ENCODE measurements at places on chromosomes 12 and 14.

- no peak for DNase-seq
Observed at GRCh38 chr12:29164477-29165393, 15.7 kb downstream of the FAR2 start.

DNA sequence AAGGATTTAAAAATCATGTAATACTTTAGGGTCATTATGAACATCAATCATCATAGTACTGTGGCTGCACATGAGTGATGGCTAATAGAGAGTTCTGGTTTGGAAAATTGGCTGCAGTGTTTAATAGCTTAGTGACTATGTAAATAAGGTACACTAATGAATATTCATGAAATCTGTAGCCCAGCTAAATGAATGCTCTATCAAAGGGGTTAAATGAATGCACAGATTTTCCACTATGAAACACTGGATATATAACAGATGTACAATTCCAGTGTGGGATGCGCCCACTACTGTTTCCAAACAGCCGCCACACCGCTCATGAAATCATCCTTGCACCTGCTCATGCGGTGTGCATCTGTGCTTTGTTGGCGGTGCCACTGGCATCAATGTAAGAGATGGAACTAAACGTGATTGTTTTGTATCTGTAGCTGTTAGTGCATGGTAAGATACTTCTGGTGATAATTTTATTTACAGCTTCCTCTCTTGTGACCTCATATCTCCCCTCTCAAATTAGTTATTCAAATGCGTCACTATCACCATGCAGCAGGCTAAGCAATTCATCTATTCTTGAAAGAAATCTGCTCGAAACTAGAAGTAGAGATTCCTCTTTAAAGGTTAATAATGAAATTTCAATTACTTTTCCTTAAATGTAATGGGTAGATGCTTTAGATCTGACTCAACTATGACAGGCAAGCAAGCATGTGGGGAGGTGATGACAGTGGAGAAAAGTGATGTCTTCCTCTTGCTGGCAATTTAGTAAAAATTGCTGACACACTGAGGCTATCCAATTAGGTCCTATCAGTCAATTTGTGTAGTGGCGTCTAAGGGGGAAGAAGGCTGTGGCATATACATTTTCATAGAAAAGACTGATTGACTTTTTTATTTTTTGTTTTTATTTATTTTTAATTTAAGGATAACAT is 433.6 kb downstream of the AEBP2 start:
- no peak for DNase-seq

- no peak for DNase-seq
Observed at GRCh38 chr12:112482733-112483132, 64.0 kb downstream of the PTPN11 start.

DNA sequence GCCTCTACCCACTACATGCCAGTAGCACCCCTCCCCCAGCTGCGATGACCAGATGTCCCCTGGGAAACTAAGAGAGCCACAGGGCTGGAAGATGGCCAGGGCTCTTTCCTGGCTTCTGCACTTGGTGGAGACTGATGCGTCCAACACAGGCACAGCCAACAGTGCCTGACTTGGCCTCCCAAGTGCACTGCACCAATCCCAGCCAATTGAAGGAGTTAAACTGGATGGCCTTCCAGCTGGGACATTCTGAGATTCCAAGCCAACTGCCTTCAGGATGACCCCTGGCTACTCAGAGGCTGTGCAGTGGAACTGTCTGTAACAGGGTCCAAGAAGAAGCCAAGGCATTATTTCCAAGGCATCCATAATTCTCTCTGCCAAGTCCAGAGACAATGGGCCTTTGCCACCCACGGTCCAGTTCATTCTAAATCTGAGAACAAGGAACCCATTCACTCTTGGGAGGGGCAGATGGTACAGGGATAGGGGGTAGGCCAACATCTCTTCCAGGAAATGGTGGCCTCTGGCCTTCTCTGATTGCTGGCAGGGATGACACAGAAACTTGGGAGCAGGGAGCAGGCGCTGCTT is 35.2 kb downstream of the PRIMA1 start:
- DNase-seq, result no peak

Measured in CD4-positive, alpha-beta memory T cell (primary cell).